AG10803 (cell line): ENCODE measurements at places on chromosomes 4 and X.

GRCh38 chr4:144584428-144584827, 61.5 kb upstream of the HHIP start:
- DNase-seq = no peak

DNA sequence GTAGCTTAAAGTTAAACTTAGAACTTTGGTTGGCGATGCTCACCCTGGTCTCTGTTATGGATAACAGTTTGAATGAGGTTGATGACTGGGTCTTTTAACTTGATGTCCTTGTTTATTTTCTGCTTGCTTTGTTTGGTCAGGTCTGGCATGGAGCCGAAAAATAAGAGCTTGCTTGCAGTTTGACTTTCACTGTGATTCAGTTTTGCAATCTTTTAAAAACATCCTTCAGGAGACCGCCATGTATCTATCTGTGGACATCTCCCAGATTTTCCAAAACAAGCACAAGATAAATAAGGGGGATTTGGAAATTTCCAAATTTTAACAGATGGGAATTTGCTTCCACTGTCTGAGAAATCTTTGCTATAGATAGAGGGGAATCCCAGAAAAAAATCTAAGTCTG, 246.7 kb downstream of the PALLD start:
- DNase-seq = peak; percentile 36

- no peak for DNase-seq
Measured at GRCh38 chr4:52081216-52081615, 30.1 kb downstream of the SPATA18 start.

DNA sequence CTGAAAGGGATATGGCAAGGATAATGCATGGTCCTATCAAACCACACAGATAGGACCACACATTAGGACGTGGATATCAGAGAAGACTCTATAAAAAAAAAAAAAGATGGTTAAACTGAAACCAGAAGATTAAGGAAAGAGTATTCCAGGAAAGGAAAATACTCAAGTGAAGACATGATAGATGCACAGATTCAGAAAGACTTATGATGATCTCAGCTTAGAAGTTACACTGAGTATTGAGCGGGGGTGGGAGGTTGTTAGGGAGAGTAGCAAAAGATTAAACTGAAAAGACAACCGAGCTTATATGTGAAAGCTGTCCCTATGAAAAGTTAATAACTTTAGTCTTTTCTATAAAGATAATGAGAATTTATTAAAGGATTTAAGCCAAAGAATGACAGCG, 211.0 kb upstream of the EMCN start:
- DNase-seq = no peak

- no peak for DNase-seq
Measured at GRCh38 chr4:95606739-95607138, 58.0 kb upstream of the UNC5C start.

DNA sequence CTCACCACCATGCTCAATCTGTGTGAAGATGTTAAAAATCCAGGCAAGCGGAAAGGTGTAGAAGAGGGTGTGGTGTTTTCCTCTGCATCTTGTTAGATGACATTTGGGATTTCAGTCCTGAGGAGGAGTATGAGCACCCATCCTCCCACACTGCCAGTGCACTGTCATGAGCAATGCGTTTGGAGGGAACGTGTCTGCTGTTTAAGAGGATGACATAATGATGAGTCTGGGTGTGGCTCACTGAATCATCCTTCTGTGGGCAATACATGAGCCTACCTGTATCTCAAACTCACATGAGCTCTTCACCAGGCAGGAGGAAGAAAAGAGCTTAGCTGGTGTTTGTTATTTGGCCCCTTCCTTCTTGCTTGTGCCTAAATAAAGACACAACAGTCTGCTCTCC, 67.9 kb upstream of the ARX start:
- DNase-seq = no peak

DNA sequence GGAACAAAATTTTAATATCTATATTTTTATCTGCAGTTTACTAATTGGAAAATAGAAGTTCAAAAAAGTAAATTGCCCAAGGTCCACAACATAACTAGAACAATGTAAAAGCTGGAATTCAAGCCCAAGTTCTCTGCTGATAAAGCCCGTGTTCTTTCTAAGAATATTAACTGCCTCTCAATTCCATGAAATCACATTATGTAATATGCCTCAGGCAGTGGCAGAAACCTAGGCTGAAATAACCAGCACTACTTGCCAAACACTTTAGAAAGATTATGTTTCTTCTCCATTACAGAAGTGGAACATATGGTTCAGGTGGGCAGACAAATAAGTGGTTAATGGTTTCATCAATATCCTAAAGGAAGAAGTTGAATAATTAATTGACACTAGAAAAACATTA, 56.7 kb upstream of the ADGRL3 start:
- DNase-seq = no peak
